CD8-positive, alpha-beta T cell (primary cell): ENCODE measurements at places on chromosomes 7 and 10.

DNA sequence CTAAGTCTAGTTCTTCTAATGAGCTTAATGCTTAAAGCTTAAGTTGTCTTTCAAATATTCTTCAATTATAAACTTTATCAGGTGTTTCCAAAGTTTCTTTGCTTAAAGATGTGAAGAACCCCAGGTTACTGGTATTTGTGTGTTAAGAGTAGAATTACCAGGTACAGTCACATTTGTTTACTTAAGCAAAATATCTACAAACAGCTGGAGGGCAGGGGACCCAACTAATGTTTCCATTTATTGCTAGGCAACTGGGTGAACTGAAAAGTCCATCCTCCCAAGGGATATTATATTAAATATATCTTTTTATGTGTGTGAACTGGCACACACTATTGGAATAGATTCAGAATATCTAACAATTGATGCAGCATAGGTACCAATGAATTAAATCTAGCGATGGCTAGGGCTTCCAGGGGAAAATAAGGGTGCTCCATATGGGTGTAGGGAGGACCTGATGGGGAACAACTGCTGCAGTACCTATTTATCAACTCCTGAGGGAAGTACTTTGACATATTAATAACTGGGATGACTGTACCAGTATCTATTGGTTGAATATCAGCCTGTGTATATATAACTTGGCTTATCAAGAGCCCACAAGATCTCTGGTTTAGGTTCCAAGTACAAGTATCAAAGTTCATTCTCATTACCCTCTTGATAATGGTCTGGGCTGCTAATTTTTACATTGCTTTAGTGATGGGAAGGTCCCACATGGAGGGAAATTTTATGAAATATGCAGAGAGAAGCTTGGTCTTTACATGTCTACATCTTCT lies 10.3 kb upstream of the AGR3 start:
- DNase-seq, result no peak

DNA sequence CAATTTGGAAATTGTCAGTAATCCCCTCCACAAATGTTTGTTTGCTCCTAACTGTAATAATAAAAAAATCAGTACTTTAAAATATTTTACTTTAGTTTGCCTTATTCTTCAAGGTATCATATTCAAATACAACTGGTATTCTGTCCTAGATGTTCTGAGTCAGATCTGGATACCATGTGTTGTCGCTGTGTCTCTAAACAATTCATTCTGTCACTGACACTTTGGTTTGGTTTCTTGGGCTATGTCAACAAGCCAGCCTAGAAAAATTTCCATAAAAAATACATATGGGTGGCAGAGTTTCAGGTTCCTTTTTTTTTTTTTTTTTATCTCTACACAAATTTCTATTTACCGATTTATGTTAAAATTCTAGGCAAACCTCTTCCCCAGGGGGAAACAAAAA lies 33.2 kb upstream of the SEMA3D start:
- no peak for DNase-seq

DNA sequence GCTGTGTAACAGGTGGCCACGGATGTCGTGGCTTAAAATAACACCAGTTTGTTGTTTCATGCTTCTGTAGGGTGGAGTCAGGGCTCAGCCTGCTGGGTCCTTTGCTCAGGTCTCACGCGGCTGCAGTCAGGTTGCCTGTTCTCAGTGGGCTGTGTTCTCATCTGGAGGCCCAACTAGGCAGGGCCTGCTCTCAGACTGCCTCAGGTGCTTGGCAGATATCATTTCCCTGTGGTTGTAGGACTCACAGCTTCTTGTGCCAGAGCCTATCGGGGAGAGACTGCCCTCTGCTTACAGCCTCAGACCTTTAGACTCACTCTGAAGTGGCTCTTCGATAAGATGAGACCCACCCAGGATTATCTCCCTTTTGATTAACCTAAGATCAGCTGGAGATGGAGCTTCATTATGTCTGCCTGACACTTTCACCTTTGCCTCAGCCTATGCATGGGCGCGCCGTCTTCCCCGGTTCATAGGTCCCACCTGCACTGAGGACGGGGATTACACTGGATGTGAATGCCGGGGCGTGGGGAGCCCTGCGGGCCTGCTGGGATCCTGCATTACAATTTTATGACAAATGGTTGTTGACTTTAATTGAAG lies 55.3 kb downstream of the INPP5A start:
- DNase-seq, result no peak

DNA sequence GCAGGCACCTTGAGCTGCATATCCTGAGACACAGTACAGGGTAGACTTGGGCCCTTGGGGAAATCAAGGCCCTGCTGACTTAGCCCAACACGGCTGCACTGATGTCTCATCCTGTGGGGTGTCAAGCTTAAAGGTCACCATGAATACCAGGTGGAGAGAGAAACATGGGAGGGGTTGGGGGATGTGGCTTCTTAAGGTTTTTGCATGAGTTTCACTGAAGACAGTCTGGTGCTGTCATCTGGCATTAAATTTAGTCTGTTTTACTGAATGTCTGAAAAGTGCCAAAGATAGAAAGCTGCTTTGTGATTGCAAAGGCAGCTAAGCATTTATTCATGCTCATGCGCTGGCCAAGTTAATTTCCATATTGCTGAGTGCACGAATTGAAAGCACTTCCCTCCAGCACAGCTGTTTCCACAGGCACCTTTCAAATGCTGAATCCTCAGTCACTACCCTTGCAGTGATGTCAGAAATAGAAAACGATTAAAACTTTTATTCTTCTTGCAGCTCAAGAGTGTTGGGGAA lies 102.1 kb downstream of the OSBPL3 start:
- DNase-seq, result no peak

DNA sequence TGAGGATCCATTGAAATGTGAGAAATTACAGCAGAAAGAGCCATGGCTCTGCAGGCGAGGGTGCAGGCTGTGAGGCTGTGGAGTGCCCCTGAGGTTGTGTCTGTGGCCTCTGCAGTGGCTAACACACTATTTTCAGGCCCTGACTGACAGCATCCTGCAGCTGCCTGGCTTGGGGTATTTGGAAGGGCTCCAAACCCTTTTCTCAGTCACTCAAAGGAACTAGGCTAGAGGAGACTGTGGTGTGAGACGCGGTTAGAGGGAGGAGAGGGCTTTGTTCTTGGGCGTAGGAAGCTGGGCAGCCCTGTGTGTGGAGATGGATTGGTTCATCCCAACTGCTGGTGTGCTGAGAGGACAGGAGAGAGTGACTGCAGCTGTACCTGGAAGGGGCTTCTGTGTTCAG lies 134.9 kb downstream of the RAMP3 start:
- no peak for DNase-seq
